Esophagus mucosa (tissue), 1 donor: ENCODE measurements at places on chromosomes 6 and 20. TPM values are rescaled to one million over a fixed set of nuclear protein-coding genes. Genes with fewer than 3 reads are reported as not detected.
A peak's percentile ranks its signal among the peaks of the same experiment; 100 is the strongest.

- no peak for ATAC-seq
These were observed 224.9 kb upstream of the QKI start for GRCh38 chr6:163189609-163190008.

DNA sequence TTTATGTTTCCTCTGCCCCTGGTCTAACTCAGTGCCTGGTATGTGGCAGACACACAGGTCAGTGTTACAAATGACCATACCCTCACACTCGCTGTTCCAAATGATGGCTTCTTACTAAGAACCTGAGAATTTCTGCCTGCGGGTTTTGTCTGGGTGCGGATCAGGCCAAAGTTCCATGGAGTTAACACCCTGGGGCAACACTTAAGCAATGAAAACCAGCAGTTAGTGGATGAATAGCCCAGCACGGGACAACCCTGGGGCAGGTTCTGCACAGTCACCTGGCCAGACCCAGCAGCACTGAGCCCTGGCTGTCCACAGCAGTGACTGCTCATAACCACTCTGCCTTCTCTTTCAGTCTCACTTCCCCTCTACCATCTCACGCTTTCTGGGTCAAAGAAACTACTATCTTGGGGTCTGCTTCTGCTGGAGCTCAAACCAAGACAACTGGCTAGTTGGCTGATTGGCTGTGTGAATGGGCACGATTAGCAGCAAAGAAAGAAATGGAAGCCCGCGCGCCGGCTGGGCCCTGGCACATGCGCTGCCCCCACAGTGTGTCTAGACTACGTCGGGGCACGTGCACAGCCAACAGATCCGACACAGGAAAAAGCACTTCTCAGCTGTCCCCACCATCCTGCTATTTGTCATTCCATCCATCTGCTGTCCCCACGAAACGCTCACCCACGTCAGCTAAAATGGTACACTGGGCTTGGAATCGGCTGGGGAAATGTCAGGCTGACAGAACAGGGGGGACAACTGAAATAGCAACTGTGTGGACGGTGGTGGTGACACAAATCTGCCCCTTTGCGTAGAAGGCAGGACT is 36.6 kb downstream of the MGME1 start:
- ATAC-seq = no peak

- ATAC-seq = no peak
These were observed 382.9 kb upstream of the IRAK1BP1 start for GRCh38 chr6:78484198-78485064.

DNA sequence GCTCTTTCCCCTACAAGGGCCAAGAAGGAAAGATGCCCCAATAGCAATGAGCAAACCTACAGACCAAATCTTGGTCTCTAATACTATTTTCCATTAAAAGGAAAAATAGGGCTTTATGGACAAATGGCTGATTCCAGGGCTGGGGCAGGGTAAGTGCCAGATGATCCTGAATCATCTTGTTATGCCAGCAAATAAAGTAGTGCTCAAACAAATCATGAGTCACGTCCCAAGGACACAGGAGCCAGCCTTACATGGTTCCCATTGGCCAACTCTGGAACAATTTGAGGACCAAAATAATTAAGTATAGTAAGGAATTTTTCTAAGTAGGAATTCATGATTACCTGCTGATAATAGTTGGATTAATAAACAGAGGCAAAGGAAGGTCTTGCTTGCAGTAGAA is 53.2 kb upstream of the NKX2-4 start:
- no peak for ATAC-seq

DNA sequence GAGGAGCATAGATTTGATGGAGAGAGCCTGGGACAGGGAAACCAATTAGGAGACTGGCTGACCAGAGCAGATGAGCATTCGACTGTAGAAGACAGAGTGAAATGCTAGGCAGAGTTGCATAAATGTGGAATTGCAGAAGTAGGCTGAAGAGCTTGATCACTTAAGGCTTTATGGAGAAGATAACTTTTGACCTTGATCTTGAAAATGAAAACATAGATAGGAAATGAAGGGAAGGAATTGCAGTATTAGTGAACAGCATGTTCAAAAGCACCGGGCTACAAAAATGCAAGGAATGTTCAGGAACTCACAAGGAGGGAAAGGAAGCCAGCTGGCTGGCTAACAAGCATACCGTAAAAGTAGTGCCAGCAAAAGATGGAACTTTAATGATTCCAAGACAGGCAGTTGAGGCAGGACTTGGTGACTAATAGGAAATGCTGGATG is 20.5 kb upstream of the LTV1 start:
- no peak for ATAC-seq

- ATAC-seq = no peak
These were observed 333.5 kb downstream of the RNGTT start for GRCh38 chr6:88629838-88630494.

GRCh38 chr20:40451552-40451951 is 237.5 kb downstream of the MAFB start:
- no peak for ATAC-seq

DNA sequence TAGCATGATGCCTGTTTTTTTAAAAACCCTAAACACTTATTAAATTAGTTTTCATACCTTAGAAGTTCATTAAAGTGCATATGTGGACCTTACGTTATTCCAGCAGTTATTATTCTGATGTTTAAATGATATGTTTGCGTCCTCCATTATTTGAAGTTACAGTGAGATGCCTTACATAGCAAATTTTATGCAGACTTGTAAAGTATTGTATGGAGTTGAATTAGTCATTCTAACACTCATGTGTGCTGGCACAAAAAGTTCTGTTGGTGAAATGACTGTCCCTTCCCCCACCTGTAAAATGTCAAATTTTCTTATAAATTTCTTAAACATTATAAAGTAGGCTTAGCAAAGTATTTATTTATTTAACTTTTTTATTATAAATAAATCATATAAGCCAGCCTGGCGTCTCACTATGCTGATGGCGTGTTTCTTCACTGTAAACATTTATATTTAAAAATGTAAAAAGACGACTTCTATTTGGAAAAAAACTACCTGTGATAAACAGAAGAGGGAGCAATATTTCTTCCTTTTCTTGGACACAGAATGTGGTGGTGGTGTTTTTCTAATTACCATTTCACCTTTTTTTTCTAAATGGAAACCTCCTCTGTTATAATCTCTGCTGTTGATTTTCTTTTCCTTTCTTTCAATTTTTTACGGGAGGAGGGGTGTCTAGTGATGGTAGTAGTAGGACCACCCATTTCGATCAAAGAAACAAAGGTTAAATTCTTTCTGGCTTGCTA is 155.4 kb downstream of the RFPL4B start:
- ATAC-seq = no peak

- peak; percentile 7 for ATAC-seq
These were observed 15.5 kb downstream of the TPD52L1 start for GRCh38 chr6:125169058-125169457.

GRCh38 chr6:143620447-143620846 is 57.3 kb upstream of the PHACTR2 start:
- no peak for ATAC-seq

- peak; percentile 83 for ATAC-seq
These were observed 20.3 kb upstream of the SLA2 start for GRCh38 chr20:36666181-36666740.

DNA sequence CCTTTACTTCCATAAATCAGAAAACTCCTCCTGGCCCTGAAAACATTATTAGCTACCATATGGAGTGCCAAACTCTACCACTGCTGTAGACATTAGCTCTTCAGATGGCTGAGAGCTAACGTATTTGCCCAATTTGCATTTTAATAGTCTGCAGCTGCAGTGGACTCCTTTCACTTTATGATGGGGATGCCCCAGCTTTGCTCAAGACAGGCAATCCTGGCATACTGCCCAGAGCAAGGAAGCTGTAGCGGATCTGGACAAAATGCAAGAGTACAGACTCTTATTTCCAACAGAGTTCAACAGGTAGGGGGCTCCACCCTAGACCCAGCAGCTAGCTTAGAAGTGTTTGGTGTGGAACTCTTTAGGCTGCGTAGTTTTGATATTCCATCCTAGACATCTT is 246.7 kb downstream of the FOXC1 start:
- ATAC-seq = peak; percentile 37

Gene PTK6
- 92.7 TPM for total RNA-seq

Gene LY6G6F
- total RNA-seq = not detected

Gene BEND6
- 0.16 TPM for total RNA-seq

Gene FAM184A
- 0.76 TPM for total RNA-seq
